ENCODE measurements at places on chromosomes 4 and X.

DNA sequence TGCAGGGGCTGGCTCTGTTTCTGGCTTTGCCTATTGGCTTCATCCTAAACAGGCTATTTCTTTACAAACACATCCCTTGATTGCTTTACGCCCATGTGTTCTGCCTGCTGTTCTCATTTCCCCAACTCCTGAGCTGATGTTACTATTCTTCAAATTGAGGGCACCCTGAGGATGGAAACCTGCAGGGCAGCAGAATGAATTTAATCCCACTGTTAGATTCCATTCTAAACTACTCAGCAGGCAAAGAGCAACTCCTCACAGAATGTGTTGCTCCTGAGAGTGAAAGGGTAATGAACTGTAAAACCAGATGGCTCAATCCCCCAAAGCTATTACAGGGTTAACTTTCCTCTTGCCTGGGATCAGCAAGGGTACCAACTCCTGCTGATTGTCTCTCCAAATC lies 75.7 kb downstream of the ANKRD50 start:
- DNase-seq, result no peak

DNA sequence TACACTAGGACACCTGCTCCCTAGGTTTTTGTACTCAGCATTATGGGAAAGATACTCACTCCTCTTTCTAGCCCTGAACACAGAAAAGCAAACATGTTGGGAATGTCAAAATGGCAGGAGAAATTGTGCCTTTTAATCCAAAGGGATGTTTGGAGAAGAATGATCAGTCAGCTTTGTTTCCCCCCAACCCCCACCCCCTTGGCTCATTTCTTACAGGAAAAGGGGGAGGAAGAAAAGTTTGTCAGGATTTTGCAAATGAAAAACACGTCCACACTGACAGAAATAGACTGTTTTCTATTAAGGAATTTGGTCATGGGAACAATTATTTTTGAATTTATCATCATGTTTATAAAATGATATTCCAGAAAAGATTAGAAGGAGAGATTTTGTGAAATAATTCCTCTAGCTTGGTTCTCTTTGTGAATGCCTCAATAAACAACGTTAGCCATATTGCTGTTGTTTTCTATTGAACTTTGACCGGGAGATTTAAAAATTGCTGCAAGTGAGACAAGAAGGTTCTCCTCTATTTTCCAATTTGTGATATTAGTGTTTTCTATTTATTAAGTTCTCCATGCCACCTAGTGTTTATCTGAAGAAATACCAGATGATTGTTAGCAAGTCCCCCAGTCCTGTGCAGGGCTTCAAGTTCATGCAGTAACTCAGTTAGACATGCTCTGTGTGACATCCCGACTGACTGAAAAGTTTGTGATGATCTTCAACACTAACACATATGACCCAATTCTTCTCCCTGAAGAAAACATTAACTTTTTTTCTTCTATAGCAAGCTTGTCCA lies 31.3 kb upstream of the TFDP3 start:
- no peak for DNase-seq

DNA sequence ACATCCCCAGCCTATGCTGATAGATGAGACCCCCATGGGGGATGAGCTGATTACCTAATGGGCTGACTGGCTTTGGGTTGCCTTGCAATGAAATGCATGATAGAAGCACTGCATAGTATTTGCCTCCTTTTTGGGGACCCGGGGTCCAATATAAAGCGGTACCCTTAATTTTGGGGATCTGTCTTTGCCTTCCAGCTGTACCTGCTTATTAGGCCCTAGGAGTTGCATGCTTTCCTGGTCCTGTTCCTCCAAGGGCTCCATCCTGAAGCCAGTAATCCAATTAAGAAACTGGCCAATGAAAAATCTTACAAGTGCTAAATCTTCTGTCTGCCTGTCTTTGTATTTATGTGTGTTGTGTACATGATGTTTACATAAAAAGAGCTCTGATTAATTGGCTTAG lies 791.6 kb downstream of the TRIML1 start:
- DNase-seq, result no peak

DNA sequence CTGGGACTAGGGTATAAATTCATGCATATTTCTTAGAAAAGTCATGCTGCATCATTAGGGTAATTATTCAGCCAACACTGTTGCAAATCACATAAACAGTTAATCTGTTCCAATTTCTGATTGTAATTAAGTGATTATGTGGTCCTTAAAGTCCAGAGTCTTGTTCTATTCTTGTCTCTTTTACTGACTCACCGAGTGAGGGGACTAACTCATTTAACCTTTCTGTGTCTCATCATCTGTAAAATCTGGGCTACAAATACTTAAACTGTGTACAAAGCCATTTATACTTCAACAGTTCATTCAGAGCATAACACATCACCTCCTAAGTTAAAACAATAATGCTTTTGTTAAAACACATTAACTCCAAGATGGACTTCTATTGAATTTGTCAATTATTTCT lies 65.4 kb upstream of the KLHL13 start:
- DNase-seq, result no peak

GRCh38 chr4:64539234-64539849 lies 130.1 kb upstream of the TECRL start:
- no peak for DNase-seq

- DNase-seq, result no peak
Measured at GRCh38 chr4:80183250-80184052, 13.9 kb upstream of the PRDM8 start.

- no peak for DNase-seq
Measured at GRCh38 chr4:152062936-152063620, 302.3 kb upstream of the GATB start.

- DNase-seq, result no peak
Measured at GRCh38 chr4:90317785-90318184, 190.6 kb downstream of the CCSER1 start.

DNA sequence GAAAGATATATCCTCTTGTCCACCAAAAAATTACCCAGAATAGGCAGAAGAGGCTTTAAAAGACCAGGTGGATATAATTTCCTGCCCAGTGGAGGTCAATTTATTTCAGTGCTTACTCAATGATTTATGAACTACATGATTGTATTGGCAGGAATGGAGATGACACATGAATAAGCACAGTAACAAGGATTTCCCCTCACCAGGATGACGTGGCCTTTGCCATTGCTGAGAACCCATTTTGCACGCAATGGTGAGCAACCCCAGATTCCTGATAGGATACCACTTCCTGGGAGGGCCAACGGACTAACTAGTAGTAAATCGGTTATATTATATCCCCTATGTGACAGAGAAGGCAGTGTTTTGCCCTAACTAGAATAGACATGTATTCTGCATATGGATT lies 11.6 kb upstream of the TTC29 start:
- DNase-seq, result no peak

DNA sequence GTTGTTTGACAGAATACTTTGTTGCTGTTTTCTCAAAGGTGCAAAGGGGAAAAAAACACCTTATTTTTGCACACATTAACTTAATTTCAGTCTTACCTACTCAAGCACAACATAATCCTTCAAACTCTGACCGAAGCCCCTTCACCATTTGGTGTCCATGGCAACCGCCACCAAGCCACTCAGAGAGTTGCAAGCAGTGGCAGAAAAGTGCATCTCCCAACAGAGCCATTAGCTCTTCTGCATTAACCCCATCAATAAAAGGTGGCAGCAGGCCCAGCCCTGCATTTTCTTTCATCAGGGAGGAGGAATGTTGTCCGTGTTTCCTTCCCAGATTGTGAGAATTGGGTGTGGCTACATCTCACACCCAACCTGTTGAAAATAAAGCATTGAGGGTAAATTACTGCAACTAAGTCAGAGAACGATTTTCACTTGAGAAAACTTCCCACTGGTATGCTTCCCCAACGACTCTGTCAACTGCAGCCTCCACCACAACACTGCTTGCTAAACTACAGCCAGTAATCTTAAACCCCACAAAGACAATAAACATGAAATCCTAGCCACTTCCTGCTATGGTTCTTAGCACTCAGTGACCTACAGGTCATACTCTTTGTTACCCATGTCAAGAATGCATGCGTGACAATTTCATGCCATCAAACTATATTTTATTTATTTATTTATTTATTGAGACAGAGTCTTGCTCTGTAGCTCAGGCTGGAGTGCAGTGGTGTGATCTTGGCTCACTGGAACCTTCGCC lies 154.0 kb downstream of the GRIA3 start:
- DNase-seq, result no peak

DNA sequence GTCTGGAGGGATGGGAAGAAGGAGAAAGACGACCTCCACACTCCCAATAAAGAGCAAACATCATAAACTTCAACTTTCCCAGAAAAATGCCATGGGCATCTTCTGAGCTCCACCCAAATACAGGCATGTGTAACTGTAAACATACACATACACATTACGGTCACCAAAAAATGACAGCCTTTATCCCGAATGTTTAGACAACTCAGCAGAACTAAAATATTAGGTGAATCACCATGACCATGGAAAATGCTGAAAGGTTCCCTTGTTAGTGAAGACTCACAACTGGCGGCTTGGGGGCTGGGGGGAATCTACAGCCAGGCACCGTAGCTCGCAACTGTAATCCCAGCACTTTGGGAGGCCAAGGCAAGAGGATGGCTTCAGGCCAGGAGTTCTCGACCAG lies 33.0 kb downstream of the PRKX start:
- DNase-seq, result no peak

GRCh38 chr4:158003212-158003611 lies 169.6 kb downstream of the GASK1B start:
- DNase-seq, result no peak

DNA sequence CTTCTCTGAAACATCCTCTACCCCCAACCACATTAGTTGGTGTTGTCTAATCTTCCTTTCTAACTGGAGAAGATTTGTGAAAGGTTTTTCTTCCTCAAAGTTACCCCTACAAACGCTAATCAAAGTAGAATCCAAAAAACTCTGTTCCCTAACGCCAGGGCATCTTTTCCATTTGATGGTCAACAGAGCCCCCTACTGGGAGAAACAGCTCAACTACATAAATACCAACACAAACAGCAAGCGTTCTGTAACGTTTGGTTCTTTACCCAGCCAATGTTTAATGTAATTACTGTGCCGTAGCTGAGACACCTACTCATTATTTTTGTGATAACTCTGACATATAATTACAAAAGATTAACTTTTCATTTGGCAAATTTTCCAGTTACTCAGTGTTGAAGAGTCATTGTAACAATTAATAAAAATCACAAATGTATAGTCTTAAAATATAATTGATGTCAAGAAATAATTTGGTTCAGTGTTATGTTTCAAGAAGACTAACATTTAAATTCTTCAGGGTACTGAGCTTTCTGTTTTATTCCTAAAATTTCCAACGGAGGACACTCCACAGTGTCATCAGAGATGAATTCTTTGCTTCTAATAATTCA lies 94.9 kb upstream of the TBC1D9 start:
- no peak for DNase-seq

DNA sequence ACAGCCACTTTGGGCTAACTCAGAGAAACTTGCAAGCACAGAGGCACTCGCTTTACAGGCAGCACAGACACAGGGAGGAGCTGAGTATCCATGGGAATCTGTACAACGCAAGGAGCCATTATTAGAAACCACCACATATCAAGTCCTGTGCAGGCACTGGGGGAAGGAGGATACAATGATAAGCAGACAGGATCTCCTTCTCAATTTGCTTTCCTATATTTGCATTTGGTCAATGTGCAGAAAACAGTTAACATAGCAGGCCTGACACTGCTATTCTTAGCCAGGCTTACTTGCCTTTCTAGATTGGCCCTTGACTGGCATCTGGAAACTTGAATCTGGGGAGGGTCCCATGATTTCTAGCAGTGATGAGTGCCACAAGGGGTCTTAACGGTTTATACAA lies 65.8 kb downstream of the TEC start:
- DNase-seq, result no peak

DNA sequence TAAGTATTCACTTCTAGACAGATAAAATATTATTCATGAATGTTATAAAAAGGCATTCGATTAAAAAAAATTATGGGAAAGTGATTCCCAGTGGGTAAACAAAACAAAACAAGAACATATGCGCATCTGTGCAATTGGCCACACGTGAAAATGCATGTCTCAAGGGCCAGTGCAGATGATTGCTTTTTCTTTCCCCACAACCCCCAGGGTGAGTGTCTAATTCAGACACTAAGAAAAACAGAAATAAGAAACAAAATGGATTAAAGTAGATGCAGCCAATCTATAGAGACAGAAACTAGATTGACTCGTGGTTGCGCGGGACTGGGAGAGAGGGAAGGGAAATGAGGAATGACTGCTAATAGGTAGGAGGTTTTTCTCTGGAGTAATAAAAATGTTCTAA lies 49.5 kb downstream of the GPM6A start:
- no peak for DNase-seq

GRCh38 chr4:183504930-183505610 lies at the start of gene ING2:
TSS of gene ING2 (plus strand) at chr4:183505058. CDS start at chr4:183505196, 138 bp downstream.
- DNase-seq, result peak; percentile 77

DNA sequence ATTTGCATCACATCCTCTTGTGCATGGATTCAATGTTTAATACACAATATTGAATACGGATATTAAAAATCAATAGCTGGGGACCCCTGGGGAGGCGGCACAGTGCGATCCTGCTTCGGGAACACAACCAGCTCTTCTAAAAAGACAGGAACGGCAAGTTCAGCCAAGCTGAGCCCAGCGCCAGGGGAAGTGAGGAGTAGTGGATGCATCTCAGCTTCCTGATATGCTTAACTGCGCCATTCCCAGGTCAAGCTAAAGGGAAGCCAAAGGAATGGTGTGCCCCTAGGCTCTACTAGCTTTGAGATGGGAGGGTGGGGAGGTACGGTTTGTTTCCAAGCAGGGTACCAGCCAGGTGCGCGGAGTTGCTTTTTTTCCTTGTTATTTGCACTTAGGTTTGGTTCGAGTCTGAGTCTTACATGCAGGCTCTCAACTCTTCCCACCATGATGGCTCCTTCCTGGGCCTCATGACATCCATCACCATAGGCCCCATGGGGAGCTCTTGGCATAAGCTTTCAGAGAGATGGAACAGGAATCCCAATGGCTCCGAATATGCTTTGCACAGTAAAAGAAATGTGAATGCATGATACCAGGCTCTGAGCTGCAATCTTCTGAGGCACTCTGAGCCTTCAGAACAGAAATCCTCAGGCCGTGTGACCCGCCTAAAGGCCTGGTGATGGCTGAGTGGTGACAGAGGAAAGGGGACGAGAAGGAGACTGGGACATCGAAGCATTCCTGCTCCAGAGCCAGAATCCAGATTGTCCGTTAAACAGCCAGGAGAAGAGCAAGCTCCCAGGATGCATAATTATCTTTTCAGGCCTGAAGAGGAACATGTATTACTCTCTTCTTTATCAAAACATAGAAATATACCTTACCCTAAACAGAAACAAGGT lies 51.8 kb upstream of the BCOR start:
- no peak for DNase-seq

DNA sequence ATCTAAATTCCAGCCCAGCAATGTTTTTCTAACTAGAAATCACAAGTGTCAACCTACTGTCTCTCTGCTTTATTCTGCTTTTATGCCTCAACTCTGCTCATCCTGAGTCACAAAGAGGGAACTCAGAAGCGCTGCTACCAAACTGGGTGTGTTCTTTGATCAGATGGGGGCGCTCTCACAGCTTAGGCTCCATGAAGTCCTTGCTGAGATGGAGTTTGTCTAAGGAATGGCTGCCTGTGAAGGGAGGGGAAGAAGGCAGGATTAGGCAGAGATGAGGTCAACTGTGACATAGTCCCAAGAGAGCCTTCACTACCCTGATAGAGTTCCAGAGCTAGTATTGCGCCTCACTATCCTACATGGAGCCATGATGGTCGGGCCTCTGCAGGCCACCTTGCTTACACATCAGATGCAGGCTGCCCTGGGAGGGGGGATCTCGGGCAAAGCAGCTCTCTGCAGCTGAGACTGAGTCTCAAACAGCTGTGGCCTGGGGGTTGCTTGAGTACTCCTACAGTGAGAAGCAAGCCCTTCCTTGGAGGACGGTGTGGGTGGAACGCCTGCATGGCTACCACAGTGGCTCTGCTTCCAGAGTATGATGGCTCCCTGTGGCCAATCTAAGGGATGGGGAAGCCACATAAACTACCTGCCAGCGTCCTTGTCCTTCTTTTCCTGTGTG lies 219.9 kb downstream of the CCNG2 start:
- no peak for DNase-seq
